ENCODE measurements at places on chromosomes 4 and X. TPM values are rescaled to one million over a fixed set of nuclear protein-coding genes. Genes with fewer than 3 reads are reported as not detected.
A peak's percentile ranks its signal among the peaks of the same experiment; 100 is the strongest.

GRCh38 chr4:66572949-66573348 is 902.7 kb upstream of the EPHA5 start:
- no peak for DNase-seq

DNA sequence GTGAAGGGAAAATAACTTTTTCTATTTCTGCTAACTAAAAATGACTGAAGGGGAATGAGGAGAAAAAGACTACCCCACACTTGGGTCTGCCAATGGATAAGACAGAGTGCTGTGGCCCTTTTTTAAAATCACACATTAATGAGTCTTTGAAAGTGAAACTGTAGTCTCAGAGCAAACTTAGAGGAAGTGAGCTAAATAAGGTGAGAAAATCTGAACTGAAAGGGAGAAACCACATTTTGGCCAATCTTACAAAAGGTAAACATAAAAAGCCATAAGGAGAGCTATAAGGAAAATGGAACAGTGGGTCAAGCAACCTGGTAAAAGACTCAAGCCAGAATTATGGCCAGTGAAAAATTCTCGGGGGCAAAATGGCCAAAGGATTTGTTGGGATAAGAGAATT is 755.1 kb upstream of the IGFBP7 start:
- DNase-seq, result no peak

- DNase-seq, result no peak
Measured at GRCh38 chr4:150038335-150039076, 39.7 kb upstream of the DCLK2 start.

DNA sequence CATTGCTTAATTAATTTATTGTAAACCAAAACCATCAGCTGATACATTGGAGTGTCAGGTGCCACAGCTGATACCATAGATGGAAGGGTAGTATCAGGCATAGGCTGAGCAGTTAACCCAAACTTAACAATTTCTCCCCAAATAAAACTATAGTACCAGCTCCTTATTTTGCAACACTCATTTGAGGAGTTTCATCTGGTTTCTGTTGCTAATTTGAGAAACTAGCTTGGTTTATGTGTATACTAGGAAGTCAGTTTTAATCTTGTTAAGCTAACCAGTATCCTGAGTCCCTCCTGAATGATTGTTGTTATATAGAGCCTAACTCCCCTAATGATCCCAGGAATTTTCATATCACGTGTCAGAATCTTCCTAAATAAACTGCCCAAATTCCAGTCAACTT is 12.7 kb downstream of the DCAF16 start:
- DNase-seq, result no peak

GRCh38 chrX:152926279-152926678 is 28.4 kb downstream of the ZNF185 start:
- DNase-seq, result peak; percentile 63

DNA sequence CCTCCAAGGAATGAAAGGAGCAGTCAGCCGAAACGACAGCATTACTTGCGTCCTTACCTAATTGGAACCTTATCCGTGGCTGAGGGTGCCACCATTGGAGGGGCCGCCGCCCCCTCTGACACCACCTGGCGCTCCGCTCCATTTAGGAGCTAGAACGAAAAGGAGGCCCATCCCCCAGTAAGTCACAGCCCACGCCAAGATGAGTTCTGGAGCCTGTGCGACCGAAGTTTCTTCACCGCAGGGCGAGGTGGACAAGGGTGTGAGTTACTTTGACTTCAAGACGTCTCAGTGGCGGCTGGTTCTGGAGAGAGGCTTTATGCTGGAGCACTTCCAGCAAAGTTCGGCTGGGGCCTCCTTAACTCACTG is 729 bp upstream of the IRF2 start:
- peak; percentile 54 for DNase-seq

DNA sequence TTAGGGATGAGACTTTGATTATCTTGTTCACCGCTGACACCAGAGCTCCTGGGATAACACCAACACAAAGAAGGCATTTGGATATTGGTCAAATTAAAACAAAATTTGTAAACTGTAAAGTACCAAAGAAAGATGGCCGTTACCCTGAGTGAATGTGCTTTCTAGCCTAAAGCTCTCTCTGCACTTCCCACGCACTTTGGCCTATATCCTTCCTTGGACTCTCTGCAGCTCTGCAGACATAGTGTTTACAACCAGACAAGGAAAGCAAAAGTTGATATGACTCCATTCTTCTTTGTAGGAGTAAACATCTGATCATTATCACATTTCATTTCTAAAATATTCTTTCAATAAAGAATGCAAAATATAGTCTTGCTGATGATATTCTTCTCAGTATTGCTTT is 44.8 kb upstream of the PITX2 start:
- DNase-seq, result no peak

DNA sequence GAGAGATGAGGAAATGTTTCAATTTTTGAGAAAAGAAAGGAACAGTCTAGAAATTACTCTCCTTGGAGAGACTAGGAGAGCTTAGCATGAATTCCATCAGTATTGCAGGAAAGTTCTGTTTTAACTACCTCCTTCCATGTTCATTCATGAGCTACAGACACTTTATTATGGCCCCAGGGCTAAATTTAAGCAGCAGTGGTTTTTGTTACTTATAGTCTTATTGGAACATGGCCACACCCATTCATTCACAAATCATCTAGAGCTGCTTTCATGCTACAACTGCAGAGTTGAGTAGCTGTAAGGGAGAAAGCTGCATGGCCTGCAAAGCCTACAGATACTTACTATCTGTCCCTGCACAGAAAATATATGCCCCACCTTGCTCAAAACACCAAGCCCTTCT is 81.7 kb downstream of the SHISA3 start:
- DNase-seq, result no peak

DNA sequence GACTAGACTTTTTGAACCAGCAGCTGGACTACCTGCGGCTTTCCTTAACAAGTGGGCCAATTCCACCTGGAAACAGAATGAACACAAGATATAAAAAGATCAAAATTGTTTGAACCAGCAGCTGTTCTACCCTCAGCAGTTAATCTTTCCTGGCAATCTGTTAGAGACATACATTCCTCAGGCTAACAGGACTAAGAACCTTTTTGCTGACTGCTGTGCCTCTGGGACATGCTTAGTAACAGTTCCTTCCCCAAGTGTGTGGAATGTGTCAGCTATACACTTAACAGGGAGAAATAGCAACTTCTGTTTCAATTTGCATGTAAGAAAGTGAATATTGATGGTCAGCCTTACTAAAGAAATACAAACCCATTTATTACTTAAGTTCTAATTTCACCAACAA is 554.4 kb downstream of the ARAP2 start:
- no peak for DNase-seq

- no peak for DNase-seq
Measured at GRCh38 chr4:34138385-34138784, 2105.9 kb downstream of the ARAP2 start.

DNA sequence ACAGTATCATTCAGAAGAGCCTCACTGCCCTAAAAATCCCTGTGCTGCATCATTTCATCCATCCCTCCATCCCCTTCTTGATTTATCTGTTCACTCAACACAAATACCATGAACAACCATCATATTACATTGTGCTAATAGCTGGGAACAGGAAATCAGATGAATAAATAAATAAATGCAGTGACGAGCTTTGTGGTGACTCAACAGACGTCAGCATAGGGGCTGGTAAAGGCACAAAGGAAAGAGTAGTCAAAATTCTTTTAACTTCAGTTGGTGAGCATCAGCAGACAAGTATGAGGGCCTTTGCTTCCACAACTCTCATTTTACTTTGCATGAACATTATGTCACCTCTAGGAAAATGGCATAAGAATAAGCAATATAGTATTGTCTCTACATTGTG is 65.5 kb downstream of the EDNRA start:
- no peak for DNase-seq

DNA sequence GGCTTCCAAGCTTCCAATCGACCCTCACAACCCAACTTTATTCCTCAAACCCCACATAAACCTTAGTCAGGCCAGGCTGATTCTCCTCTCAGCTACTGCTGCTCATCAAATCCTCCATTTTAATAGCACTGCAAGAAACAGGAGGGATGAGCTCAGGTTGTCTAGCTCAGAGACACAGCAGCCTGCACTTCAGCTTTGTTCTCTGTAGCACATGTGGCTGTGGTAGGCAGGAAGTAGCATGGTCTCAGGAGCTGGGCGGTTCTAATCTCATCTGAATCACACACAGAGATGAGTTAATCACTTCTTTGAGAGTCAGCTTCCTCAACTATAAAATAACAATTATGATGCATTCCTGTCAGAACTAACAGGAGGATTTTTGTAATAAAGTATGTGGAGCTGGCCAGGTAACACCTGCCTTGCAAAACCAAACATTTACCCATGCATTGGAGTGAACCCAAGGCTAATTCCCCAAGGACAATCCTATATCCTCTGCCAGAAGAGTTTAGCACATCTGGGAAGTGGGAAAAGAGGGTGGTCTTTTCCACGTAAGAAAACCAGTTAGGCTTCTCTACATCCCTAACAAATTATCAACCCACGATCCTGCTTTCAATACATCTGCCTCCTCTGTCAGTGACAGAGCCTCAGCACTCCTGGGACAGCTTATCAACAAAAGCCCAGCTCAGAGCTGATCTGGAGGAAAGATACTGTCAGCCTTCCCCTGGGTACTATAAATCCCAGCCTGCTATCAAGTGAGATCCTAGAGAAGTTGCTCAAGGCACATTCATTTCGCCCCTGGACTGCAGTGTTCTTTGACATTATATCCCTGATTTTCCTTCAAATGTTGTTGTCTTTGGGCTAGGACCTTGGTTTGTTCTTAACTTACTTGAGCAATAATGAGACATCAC is 32.8 kb downstream of the ELOVL6 start:
- no peak for DNase-seq

- DNase-seq, result no peak
Measured at GRCh38 chr4:1509366-1509765, 103.1 kb upstream of the NKX1-1 start.

DNA sequence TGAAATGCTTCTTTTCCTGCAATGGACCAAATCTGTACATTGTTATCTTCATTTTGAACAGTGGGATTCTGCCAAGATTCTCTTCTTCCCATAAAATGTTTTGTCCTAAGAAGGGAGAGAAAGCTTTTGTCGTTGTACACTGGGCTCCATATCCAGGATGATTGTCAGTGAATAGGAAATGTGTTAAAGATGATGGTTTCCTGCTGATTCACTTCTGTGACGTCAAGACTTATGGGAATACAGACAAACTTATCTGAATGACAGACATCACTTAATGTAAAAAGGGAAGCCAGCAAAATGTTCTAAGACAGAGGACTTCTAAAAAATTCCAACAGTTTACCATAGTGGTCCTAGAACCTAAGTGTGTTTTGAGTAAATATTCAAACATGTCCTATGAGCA is 53.7 kb upstream of the HPF1 start:
- no peak for DNase-seq

DNA sequence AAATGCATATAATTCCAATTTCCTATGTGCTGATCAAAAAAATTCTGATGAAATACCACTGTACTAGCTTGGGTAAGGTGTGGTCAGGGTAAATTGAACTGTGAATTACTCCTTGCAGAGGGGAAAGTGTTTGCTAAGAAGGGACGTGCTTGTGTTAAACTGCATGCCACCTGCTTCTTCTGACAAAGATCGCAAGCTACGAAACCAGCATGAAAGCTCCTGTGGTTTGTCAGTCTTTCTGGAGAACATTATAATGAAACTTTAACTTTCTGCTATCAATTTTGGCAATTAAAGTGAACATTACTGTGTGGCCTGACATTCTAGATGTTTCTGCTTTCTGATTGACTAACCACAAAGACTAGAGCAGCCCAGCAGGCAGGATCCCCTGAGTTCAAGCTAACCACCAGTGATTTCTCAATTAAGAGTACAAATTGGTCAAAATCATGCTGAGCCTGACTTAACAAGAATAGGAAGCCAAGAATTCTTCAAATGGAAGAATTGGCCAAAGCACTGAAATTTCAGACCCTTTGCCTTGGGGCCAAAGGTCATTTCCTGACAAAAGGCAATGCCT is 239.0 kb downstream of the SLITRK2 start:
- no peak for DNase-seq

- no peak for DNase-seq
Measured at GRCh38 chrX:74507191-74507590, 85.9 kb downstream of the SLC16A2 start.

- DNase-seq, result no peak
Measured at GRCh38 chr4:154414796-154415195, 76.8 kb downstream of the DCHS2 start.

GRCh38 chrX:132908891-132909290 is 49.5 kb downstream of the HS6ST2 start:
- no peak for DNase-seq

- no peak for DNase-seq
Measured at GRCh38 chr4:106967892-106968291, 68.2 kb downstream of the DKK2 start.

GRCh38 chr4:112184438-112184837 is 39.2 kb downstream of the FAM241A start:
- DNase-seq, result no peak

DNA sequence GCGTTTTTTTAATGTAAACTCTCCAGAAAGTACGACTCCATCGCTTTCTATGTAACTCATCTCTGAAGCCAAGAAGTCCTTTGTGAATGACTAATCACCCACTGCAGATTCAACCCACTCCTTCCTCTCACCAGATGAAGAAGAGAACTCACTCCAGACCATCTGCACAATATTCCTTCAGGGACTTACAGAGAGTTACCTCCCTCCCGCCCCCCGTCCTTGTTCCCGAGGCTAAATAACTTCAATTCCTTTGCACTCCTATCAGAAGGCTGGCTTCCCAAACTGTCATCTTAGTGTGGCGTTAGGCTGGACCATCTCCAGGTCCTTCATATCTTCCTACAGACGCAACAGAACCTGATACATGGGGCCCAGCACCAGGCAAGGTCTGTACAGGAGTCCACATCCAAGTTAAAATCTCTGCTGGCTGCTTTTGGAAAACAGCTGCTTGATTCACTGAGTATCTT is 82.4 kb downstream of the AFAP1 start:
- no peak for DNase-seq

GRCh38 chr4:128768373-128768996 is 41.0 kb upstream of the JADE1 start:
- no peak for DNase-seq

The MYOZ2 gene
- total RNA-seq, result 0.48 TPM

The CENPVL2 gene
- not detected for total RNA-seq

The MAGEA1 gene
- total RNA-seq, result not detected

The SHROOM2 gene
- total RNA-seq, result 3.9 TPM

The SEL1L3 gene
- total RNA-seq, result 10.7 TPM

The OTC gene
- 0.33 TPM for total RNA-seq

The MUC7 gene
- total RNA-seq, result not detected

The RPS6KA6 gene
- 5.9 TPM for total RNA-seq

The KIF4A gene
- total RNA-seq, result 0.80 TPM

The PPEF2 gene
- not detected for total RNA-seq

The MGAT4D gene
- not detected for total RNA-seq

The TNMD gene
- 1.3 TPM for total RNA-seq

The NAP1L3 gene
- 3.0 TPM for total RNA-seq

The TENM3 gene
- 30.6 TPM for total RNA-seq

The HPGDS gene
- 7.5 TPM for total RNA-seq

Measured in breast epithelium (tissue), 4 donors.